ENCODE measurements at places on chromosomes 7 and 10. TPM values are rescaled to one million over a fixed set of nuclear protein-coding genes. Genes with fewer than 3 reads are reported as not detected.

- peak; percentile 0 for DNase-seq
Observed at GRCh38 chr7:469563-469961, 50.1 kb downstream of the PDGFA start.

DNA sequence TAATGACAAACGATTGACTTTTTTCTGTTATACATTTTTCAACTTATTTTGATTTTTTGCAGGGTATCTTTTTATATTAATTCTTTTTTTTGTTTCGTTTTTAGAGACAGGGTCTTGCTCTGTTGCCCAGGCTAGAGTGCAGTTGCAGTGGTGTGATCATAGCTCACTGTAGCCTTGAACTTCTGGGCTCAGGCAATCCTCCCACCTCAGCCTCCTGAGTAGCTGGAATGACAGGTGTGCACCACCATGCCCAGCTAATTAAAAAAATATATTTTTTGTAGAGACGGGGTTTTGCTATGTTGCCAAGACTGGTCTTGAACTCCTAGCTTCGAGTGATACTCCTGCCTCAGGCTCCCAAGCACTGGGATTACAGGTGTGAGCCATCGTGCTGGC, 601.3 kb downstream of the PARD3 start:
- no peak for DNase-seq

GARIN1A gene
- 0.29 TPM for total RNA-seq

OR2A12 gene
- total RNA-seq, result not detected

APBB1IP gene
- 66.3 TPM for total RNA-seq

GRCh38 chr10:122642726-122643605, 56.7 kb downstream of the C10orf120 start:
- no peak for DNase-seq

GRCh38 chr10:75851580-75852345, 420.3 kb downstream of the LRMDA start:
- no peak for DNase-seq

C10orf105 gene
- 0.41 TPM for total RNA-seq

FAM171A1 gene
- 5.6 TPM for total RNA-seq

DNA sequence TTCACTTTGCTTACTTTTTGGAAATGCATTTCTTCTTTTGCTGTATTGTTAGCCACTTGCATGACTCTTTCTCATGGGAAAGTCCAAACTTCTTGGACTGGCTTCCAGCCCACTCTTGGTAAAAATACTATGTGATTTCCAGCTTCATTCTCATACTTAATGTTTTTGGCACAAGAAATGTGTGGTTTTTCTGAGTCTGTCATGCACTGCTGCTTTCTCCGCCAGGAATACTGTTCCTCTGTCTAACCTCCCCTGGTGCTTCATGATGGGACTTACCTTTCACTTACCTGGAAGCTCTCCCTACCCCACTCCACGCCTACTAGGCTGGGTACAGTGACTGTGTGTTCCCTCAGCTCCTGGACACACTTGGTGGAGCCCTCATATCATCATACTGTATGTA, 18.7 kb downstream of the MGAM2 start:
- DNase-seq, result no peak

DNA sequence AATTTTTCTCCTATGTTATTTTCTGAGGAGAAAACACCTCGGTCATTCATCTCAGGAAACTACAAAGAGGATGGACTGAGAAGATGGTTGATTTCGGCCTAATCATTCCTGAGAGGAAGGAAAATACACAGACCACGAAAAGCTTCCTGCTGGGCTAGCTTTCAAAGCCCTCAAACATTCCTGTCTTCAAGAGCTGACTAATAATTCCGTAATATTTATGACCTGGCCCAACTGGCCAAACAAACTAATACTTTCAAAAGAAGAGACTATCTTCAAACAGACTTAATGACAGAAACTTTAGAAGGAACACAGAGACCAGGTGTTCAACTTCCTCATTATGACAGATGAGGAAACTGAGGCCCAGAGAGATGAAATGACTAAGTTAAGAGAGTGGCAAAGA, 215.1 kb upstream of the FRMD4A start:
- DNase-seq, result no peak
